Smooth muscle cell of trachea (primary cell): ENCODE measurements at places on chromosomes 5 and 9. TPM values are rescaled to one million over a fixed set of nuclear protein-coding genes. Genes with fewer than 3 reads are reported as not detected.

CRHBP gene
- total RNA-seq = under 0.01 and 3.5 TPM in 2 replicates

SHROOM1 gene
- total RNA-seq = 8.6 and 9.1 TPM in 2 replicates

SLC22A5 gene
- total RNA-seq = 3.6 and 6.1 TPM in 2 replicates

OTP gene
- total RNA-seq = not detected in 2 replicates

CTXN3 gene
- not detected in 2 replicates for total RNA-seq

BRD8 gene
- 35.7 and 60.1 TPM in 2 replicates for total RNA-seq

PTGS1 gene
- 44.8 and 67.8 TPM in 2 replicates for total RNA-seq

SYK gene
- total RNA-seq = not detected in 2 replicates

C9 gene
- under 0.01 TPM in 1 of 2 replicates, not detected in the other for total RNA-seq

TTC16 gene
- total RNA-seq = 0.15 TPM in 1 of 2 replicates, not detected in the other

HSPB3 gene
- total RNA-seq = 0.33 TPM in 1 of 2 replicates, not detected in the other

IER5L gene
- 65.6 and 118 TPM in 2 replicates for total RNA-seq

KLHL9 gene
- 48.1 and 52.5 TPM in 2 replicates for total RNA-seq

CMBL gene
- total RNA-seq = 12.8 and 24.0 TPM in 2 replicates

STK10 gene
- 21.2 and 28.6 TPM in 2 replicates for total RNA-seq
